ENCODE measurements at places on chromosomes 2 and 18. TPM values are rescaled to one million over a fixed set of nuclear protein-coding genes. Genes with fewer than 3 reads are reported as not detected.

- no peak overlapping the region for H3K4me3 ChIP-seq
- no peaks in the 10 kb centered on the region for H3K36me3 ChIP-seq
- no peak overlapping the region for H3K27ac ChIP-seq
Observed at GRCh38 chr18:42564761-42565160, 550.7 kb downstream of the RIT2 start.

- DNase-seq = no peak
- no peak overlapping the region for H3K4me3 ChIP-seq
- no peaks in the 10 kb centered on the region for H3K27me3 ChIP-seq
- H3K4me1 ChIP-seq = no peaks in the 10 kb centered on the region
- no peak overlapping the region for H3K27ac ChIP-seq
Observed at GRCh38 chr2:59236723-59237122, 995.6 kb upstream of the FANCL start.

GRCh38 chr2:241914542-241914941, 45.0 kb downstream of the RTP5 start:
- H3K4me1 ChIP-seq = no peaks in the 10 kb centered on the region
- H3K4me3 ChIP-seq = no peak overlapping the region
- H3K36me3 ChIP-seq = no peaks in the 10 kb centered on the region
- H3K27me3 ChIP-seq = no peaks in the 10 kb centered on the region
- H3K27ac ChIP-seq = no peak overlapping the region

Gene STARD6
- total RNA-seq = not detected

DNA sequence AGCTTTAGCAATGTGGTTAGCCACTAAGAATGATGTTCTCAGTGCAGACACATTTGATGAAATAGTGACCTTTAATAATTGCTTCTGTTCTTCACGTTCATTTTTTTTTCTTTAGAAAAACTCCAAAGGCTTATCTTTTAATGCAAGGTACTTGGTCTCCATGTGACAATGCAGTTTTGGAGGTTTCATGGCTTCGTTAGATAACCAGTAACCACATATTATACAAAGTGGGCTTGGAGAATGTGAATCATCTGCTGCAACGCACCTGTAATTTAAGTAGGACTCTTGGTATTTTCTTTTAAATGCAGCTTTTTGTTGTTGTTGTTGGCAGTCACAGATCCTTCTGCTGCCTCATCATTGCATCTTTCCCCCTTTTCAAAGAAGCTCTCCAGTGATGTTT, 1606.3 kb downstream of the SUCLG1 start:
- no peak for DNase-seq
- H3K4me1 ChIP-seq = no peaks in the 10 kb centered on the region
- no peak overlapping the region for H3K27ac ChIP-seq
- no peaks in the 10 kb centered on the region for H3K27me3 ChIP-seq
- H3K4me3 ChIP-seq = no peak overlapping the region
- no peaks in the 10 kb centered on the region for H3K36me3 ChIP-seq

Gene PPP4R1
- total RNA-seq = 121 TPM

GRCh38 chr2:126916744-126917143, 18.1 kb downstream of the TEX51 start:
- no peak for DNase-seq
- H3K27ac ChIP-seq = no peak overlapping the region
- no peaks in the 10 kb centered on the region for H3K27me3 ChIP-seq
- H3K36me3 ChIP-seq = no peaks in the 10 kb centered on the region

GRCh38 chr2:138893746-138894145, 113.6 kb upstream of the NXPH2 start:
- H3K4me1 ChIP-seq = no peaks in the 10 kb centered on the region
- H3K4me3 ChIP-seq = no peak overlapping the region
- no peak for DNase-seq
- H3K36me3 ChIP-seq = no peaks in the 10 kb centered on the region
- no peak overlapping the region for H3K27ac ChIP-seq
- H3K27me3 ChIP-seq = no peaks in the 10 kb centered on the region

Gene MC2R
- total RNA-seq = not detected

DNA sequence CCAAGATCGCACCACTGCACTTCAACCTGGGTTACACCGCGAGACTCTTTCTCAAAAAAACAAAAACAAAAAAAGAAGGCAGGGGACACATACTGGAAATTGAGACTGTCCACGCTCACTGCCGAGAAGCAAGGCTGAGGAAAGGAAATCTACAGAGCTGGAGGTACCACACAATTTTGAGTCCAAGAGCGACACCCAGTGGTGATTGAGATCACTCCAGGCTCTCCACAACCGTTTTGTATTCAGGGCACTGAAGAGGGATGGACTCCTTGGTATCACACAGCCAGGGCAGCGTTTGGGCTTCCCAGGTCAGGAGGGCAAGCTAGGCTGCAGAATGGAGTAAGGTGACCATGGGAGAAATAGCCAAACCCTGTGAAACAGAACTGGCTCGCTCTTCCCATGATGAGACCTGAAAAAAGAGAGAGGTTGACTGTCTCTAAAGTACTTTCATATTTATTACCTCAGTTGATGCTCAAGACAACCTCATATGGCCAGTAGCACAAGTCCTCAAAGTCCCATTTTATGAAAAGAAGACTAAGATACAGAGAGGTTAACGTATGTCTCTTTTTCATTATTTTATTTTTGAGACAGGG, 74.5 kb upstream of the YPEL5 start:
- no peaks in the 10 kb centered on the region for H3K27me3 ChIP-seq
- no peaks in the 10 kb centered on the region for H3K4me1 ChIP-seq
- no peak overlapping the region for H3K27ac ChIP-seq
- H3K4me3 ChIP-seq = no peak overlapping the region
- H3K36me3 ChIP-seq = no peaks in the 10 kb centered on the region

DNA sequence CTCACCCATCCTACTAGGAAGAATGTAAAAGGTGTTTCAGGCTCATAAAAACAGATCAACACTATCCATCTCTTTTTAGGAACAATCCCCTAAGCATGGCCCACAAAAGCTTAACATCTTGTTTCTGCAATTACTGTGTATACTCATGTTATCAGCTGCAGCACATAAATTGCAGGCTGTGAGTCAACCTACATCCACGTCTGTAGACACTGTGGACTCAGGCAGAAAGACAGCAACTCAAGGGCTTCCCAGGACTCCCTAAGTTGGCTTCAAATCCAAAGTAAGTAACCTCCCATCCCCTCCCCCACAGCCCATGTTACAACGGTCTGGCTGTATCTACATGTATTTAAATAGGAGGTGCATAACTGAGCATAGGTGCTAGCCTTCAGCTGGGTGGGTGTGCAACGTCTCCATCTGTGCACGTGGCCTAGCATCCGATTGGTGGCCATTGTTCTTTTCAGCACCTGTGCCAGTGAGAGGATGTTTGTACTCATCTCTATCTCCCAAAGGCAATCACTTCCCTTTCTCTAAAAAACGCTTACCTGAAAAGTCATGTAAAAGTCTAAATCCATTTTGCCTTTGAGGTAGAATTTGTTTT, 30.1 kb downstream of the UXS1 start:
- H3K27ac ChIP-seq = no peak overlapping the region
- H3K4me3 ChIP-seq = no peak overlapping the region
- H3K4me1 ChIP-seq = no peaks in the 10 kb centered on the region
- no peak for DNase-seq
- H3K36me3 ChIP-seq = peaks cover 4% of the 10 kb centered on the region
- H3K27me3 ChIP-seq = no peaks in the 10 kb centered on the region

Data from thoracic aorta (tissue), 2 donors.